NCI-H2171 (cell line): ENCODE measurements at places on chromosomes 12 and 14.

- no peak for DNase-seq
Observed at GRCh38 chr12:68499616-68500015, 111.1 kb upstream of the RAP1B start.

DNA sequence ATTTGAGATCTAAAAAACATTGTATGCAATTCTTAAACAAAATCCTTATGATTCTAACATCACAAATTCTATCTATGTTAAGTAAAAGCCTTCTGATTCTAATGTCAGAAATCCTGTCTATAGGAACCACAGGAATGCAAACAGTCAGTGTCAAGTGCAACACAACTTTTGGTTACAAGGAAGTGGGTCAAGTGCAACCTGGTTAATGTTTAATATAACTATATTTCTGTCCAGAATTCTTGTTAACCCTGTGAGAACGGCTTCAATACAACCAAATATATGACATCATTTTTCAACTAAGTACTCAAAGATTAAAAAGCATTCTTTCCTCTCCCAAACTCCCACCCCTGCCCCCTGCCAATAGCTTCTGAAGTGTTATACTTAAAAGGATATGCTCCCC, 107.9 kb upstream of the PLEKHA5 start:
- no peak for DNase-seq

GRCh38 chr12:121990692-121991603, 30.7 kb upstream of the BCL7A start:
- no peak for DNase-seq

DNA sequence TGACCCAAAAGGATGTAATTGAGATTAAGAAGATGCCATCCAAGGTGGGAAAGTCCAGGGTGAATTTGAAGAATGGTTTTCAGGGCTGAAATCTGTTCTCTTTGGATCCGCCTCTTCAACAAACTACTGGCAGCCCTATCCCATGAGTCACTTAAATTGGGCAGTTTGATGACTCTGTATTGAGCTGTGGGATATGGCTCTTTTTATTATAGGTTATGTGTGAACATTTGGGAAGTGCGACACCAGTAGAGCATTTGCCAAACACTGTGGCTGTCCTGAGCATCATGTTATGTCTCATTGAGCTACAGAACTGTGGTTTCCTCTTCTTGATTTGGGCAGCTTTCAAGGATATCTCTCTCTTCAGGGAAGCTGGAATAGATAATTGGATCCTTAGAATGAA, 22.3 kb downstream of the IFT43 start:
- no peak for DNase-seq

GRCh38 chr12:56004211-56004610, 7.1 kb downstream of the SUOX start:
- DNase-seq = no peak

GRCh38 chr14:28577187-28577586, 189.4 kb upstream of the FOXG1 start:
- DNase-seq = no peak

DNA sequence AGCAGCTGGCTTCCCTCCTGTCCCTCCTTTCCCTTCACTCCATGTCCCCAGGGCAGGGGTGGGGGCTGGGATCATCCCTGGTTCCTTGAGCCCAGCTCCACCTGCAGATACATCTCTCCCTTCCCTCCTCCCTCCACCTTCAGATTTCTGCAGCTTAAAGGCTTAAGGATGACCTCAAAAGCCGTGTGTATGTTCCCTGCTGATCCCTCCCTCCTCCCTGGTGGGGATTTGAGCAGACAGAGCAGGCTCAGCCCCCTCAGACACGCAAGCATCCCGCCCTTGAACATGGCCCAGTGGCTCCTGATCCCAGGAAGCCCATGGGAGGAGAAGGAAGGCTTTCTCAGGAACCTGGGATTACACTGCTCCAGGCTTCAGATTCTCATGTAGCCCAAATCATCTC, 82.9 kb upstream of the RIN3 start:
- DNase-seq = no peak

DNA sequence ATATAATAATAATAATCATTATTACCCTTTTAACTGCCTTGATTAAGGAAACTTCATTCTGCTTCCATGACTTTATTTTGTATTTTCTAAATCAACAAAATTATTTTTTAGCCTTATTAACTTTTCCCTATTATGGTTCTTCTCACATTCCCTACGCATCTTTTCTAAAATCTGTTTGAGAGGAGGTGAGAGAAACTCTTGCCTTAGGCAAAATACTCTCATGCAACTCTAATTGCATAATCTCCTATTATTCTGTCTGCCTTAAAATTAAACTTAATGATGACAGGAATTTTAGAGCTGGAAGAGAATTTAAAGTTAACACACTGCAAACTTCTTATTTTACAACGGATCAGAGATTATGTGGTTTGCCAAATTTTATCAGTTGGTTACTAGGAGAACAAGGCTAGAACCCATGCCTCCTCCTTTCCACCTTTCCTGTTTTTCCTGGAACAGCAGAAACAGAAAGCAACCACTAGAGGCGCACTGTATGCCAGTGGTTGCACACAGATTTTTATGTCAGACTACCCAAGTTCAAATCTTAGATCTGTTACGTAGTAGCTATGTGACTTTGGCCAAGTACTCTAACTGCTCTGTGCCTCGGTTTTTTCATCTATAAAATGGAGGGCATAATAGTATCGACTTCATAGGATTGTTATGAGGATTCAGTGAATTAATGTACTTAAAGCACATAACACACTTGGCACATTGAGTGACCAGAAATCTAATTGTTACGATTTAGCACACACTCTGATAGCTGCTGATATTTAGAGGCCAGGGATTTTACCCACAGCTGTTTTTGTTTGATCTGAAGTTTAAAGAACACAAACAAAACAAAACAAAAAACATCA, 4.3 kb upstream of the BRMS1L start:
- peak; percentile 21 for DNase-seq

- no peak for DNase-seq
Observed at GRCh38 chr12:131123817-131124216, 170.1 kb downstream of the ADGRD1 start.

GRCh38 chr14:64506721-64507120, 2.2 kb downstream of the ZBTB1 start:
- DNase-seq = no peak

DNA sequence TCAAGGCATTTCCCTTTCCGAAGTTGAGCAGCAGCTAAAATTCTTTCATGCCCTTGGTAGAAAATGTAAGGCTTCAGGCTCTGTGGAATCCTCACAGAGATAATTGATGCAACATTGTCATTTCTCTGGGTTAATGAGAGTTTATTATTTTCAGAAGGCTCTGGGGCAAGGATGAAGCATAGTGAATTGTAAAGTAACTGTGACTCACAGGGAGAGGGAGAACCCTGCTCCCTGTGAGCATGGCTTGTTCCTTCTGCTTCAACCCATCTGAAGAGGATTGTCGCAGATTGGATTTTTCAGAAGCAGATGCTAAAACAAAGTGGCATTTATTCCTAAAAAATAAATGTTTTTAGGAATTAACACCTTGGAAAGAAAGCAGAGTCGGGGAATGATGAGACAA, 41.2 kb downstream of the APOBEC1 start:
- no peak for DNase-seq

DNA sequence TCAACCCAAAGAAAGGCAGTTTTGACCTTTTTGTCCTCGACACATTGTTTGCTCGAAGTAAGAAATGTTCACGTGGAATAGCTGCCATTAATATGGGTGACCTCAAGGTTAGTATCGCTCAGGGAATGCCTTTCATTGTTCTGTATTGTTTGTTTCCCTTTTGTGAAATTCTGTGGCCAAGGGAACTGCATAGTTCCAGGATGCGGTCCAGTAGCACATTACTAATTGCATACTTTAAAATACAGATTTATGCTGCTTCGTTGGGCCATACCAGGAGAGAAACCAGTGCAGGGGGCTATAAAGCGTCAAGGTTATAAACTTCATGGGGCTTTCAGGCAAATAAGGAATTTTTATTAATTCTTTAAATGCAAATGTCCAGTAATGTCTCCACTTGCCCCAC, 73.3 kb upstream of the USP44 start:
- DNase-seq = no peak

- DNase-seq = no peak
Observed at GRCh38 chr14:63893701-63894458, 41.1 kb downstream of the SYNE2 start.

- DNase-seq = no peak
Observed at GRCh38 chr14:104051092-104051813, 34.2 kb upstream of the ASPG start.

GRCh38 chr12:71164568-71165197, 6.9 kb upstream of the TSPAN8 start:
- DNase-seq = no peak

GRCh38 chr12:4270831-4271716, 2.5 kb upstream of the CCND2 start:
- DNase-seq = no peak

DNA sequence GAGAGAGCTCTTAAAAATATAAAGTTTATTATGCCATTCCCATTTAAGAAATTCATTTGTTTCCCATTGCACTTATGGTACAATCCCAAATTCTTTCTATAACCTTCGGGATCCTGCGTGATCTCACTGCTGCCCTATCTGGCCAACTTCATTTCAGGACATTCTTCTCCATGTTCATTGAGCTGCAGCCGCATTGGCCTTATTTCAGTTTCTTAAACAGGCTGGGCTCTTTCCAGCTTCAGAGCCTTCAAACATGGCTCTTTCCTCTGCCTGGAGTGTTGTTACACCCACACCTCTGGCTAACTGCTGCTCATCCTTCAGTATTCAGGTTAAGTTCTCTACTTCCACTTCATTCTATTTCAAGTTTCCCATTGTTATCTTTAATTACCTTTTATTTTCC, 58.5 kb upstream of the LRTM2 start:
- DNase-seq = no peak

GRCh38 chr14:104722938-104723650, 935 bp upstream of the ADSS1 start:
- DNase-seq = no peak

GRCh38 chr12:117447665-117448366, 86.4 kb upstream of the NOS1 start:
- no peak for DNase-seq

- no peak for DNase-seq
Observed at GRCh38 chr14:99772371-99773283, 20.6 kb upstream of the EML1 start.
